ENCODE measurements at places on chromosomes 5 and 9. TPM values are rescaled to one million over a fixed set of nuclear protein-coding genes. Genes with fewer than 3 reads are reported as not detected.

- no peaks in the 10 kb centered on the region for H3K36me3 ChIP-seq
- peaks cover 73% of the 10 kb centered on the region for H3K27me3 ChIP-seq
- H3K4me3 ChIP-seq = peak overlapping the region; percentile 67
- H3K27ac ChIP-seq = no peak overlapping the region
- H3K4me1 ChIP-seq = peaks cover 17% of the 10 kb centered on the region
Measured at GRCh38 chr5:1874771-1875220, 7.9 kb downstream of the IRX4 start.

DNA sequence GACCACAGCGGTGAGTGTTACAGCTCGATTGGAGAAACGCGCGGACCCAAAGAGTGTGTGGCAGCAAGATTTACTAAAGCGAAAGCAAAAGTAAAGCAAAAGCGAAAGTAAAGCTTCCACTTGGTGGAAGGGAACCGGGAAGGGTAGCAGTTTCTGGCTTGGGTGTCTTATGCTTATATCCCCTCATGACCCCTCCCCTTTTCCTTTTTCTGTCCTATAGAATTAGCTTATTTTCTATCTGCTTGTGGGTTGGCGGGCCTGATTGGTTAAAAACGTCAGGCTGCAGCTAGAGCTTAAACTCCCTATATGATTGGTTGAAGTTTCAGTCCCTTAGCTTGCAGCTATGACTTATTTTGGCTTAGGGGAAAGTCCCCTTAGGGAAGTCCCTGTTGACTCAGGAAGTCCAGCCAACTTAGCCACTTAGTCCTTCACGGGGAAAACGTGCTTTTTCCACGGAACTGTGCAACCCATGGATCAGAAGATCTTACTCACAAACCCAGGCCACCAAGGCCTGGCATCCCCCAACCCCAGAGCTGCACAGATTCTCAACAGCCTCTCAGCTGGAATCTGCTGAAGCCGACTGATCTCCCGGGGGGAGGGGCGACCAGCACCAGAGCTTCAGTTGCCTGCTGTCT, 114.2 kb upstream of the ADAMTS16 start:
- no peak overlapping the region for H3K27ac ChIP-seq
- no peak overlapping the region for H3K4me3 ChIP-seq
- H3K4me1 ChIP-seq = no peaks in the 10 kb centered on the region
- H3K36me3 ChIP-seq = no peaks in the 10 kb centered on the region
- DNase-seq = no peak
- H3K27me3 ChIP-seq = no peaks in the 10 kb centered on the region

The SVEP1 gene
- total RNA-seq = 1.5 TPM

- H3K4me3 ChIP-seq = no peak overlapping the region
- no peak for DNase-seq
- no peaks in the 10 kb centered on the region for H3K36me3 ChIP-seq
- H3K27me3 ChIP-seq = no peaks in the 10 kb centered on the region
Measured at GRCh38 chr9:114275246-114276004, 47.5 kb upstream of the ORM1 start.

- peak overlapping the region; percentile 98 for H3K4me3 ChIP-seq
- no peaks in the 10 kb centered on the region for H3K27me3 ChIP-seq
- H3K27ac ChIP-seq = peak overlapping the region; percentile 98
- peak; percentile 19 for DNase-seq
Measured at GRCh38 chr5:134874831-134875655, 872 bp downstream of the TXNDC15 start.

DNA sequence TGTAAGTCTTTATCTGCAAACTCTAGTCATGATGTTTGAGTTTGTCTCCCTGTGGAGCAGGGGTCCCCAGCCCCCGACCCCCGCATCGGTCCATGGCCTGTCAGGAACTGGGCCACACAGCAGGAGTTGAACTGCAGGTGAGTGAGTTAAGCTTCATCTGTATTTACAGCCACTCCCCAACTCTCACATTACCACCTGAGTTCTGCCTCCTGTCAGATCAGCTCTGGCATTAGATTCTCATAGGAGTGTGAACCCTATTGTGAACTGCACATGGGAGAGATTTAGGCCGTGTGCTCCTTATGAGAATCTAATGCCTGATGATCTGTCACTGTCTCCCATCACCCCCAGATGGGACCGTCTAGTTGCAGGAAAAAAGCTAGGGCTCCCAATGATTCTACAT, 7.0 kb downstream of the C9orf85 start:
- DNase-seq = no peak
- H3K27ac ChIP-seq = no peak overlapping the region
- H3K27me3 ChIP-seq = no peaks in the 10 kb centered on the region
- H3K4me1 ChIP-seq = peaks cover 8% of the 10 kb centered on the region
- peaks cover 16% of the 10 kb centered on the region for H3K36me3 ChIP-seq
- no peak overlapping the region for H3K4me3 ChIP-seq

- no peaks in the 10 kb centered on the region for H3K36me3 ChIP-seq
- no peaks in the 10 kb centered on the region for H3K4me1 ChIP-seq
- DNase-seq = no peak
- H3K27me3 ChIP-seq = no peaks in the 10 kb centered on the region
- H3K4me3 ChIP-seq = no peak overlapping the region
Measured at GRCh38 chr5:134583766-134584165, 48.9 kb downstream of the SAR1B start.

GRCh38 chr9:96022445-96023051, 147.1 kb downstream of the ERCC6L2 start:
- H3K27ac ChIP-seq = no peak overlapping the region
- H3K36me3 ChIP-seq = no peaks in the 10 kb centered on the region
- DNase-seq = peak; percentile 33
- peaks cover 32% of the 10 kb centered on the region for H3K4me1 ChIP-seq
- peaks cover 75% of the 10 kb centered on the region for H3K27me3 ChIP-seq

DNA sequence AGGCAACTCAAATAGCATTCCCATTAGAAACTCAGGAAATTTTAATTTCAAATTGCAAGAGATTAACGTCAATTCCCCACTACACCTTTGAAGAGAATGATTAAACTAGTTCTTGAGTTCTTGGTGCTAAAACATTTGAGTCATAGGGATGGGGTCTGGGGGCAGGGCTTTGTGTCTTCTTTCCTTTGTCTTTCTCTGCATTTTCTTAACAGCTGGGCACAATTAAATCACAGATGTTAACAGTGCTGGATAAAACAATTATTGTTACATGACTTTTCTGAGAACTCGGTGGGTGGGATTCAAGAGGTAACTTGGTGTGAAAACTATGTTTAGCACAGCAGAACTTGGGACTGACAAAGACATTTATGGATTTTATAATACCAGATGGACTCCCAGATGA, 351.9 kb upstream of the TNC start:
- peaks cover 33% of the 10 kb centered on the region for H3K27me3 ChIP-seq
- no peak for DNase-seq
- H3K4me3 ChIP-seq = no peak overlapping the region
- H3K36me3 ChIP-seq = no peaks in the 10 kb centered on the region
- H3K4me1 ChIP-seq = no peaks in the 10 kb centered on the region
- H3K27ac ChIP-seq = no peak overlapping the region

The ZBTB5 gene
- total RNA-seq = 21.6 TPM

DNA sequence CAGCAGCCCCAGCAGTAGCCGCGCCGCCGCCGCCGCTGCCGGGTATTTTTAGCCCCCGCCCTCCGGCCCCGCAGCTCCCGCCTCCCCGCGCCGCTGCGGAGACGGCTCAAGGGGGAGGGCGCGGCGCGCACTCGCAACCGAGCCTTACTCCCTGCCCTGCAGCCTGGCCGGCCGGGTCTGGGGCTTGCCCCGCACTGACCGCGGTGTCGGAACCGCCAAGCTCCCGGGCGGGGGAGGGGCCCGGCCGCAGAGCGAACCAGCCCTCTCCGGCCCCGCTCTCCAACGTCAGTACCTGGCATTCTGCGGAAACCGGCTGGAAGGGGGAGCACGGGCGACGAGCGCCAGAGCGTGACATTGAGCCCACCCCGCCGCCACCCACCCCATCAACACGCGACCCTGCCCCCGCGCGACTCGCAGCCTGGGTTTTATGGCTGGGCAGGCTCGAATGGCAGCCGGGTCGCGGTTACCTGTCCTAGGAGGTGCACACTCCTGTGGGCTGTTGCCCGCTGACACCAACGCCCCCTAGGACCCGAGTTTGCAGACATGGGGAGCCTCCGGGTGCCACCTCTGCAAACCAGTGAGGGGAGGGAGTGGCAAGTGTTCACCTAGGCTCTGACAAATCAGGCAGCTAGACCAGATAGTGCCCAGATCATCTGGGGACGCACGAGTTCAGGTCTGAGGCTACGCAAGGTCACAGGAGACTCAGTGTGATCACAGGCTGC, at the start of gene ACSL6:
Gene ACSL6 (minus strand): TSS at position 37 of the 722 bp plus-strand sequence. CDS start 105 bp downstream, outside the sequence.
- peak within 1 kb of the TSS; percentile 85 for H3K4me3 ChIP-seq
- no peaks in the 10 kb centered on the region for H3K36me3 ChIP-seq
- DNase-seq = peak; percentile 23
- H3K4me1 ChIP-seq = peaks cover 11% of the 10 kb centered on the region

GRCh38 chr5:41539454-41539853, 29.1 kb upstream of the PLCXD3 start:
- peaks cover 6% of the 10 kb centered on the region for H3K27me3 ChIP-seq
- H3K27ac ChIP-seq = no peak overlapping the region
- H3K36me3 ChIP-seq = no peaks in the 10 kb centered on the region
- no peak for DNase-seq

GRCh38 chr5:103523319-103523718, 39.3 kb downstream of the NUDT12 start:
- no peaks in the 10 kb centered on the region for H3K36me3 ChIP-seq
- H3K4me1 ChIP-seq = peaks cover 9% of the 10 kb centered on the region
- H3K27ac ChIP-seq = no peak overlapping the region
- H3K27me3 ChIP-seq = no peaks in the 10 kb centered on the region
- no peak for DNase-seq

GRCh38 chr5:132498686-132499271, 8.2 kb upstream of the IRF1 start:
- H3K27me3 ChIP-seq = peaks cover 17% of the 10 kb centered on the region
- DNase-seq = no peak
- H3K27ac ChIP-seq = no peak overlapping the region
- no peak overlapping the region for H3K4me3 ChIP-seq
- H3K36me3 ChIP-seq = no peaks in the 10 kb centered on the region

DNA sequence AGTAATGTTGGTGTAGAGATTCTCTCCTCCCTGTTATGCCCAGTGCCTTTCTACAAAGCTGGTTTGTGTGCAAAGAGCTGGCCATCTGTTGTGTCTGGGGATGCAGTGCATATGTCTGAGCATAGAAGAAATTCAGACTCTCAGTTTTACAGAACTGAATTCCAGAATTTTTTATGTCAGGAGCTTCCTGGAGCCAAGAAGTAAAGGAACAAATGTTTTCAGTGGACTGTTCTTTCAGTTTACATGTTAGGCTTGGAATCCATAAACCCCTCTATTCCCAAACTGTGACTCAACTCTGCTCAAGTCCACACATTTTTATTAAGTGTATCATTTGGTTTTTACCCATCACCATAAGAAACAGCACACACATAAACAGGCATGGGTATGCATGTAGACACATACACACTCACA, 366.0 kb downstream of the BRINP1 start:
- DNase-seq = no peak
- H3K4me3 ChIP-seq = no peak overlapping the region
- H3K27me3 ChIP-seq = no peaks in the 10 kb centered on the region
- peaks cover 4% of the 10 kb centered on the region for H3K4me1 ChIP-seq
- no peak overlapping the region for H3K27ac ChIP-seq
- H3K36me3 ChIP-seq = no peaks in the 10 kb centered on the region

DNA sequence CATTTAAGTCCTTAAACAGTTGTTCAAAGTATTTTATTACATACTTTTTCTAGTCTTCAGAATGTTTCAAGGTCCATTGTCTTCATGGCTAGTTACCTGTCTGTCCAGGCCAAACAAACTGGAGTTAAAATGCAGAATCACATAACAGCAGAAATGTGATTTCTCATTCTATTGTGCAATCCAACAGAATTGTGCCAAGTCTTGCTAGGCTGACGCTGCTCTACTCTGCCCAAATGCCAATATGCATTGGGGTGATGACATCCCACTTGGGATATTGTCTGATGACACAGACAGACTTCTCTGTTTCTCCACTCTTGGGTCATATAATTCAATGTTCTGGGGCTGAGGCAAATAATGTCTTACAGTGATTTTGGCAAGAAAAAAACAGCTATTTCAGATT, 5.2 kb upstream of the SLC22A5 start:
- H3K4me3 ChIP-seq = no peak overlapping the region
- H3K36me3 ChIP-seq = peaks cover 7% of the 10 kb centered on the region
- H3K27ac ChIP-seq = no peak overlapping the region
- no peaks in the 10 kb centered on the region for H3K27me3 ChIP-seq
- no peak for DNase-seq
- H3K4me1 ChIP-seq = peaks cover 4% of the 10 kb centered on the region

DNA sequence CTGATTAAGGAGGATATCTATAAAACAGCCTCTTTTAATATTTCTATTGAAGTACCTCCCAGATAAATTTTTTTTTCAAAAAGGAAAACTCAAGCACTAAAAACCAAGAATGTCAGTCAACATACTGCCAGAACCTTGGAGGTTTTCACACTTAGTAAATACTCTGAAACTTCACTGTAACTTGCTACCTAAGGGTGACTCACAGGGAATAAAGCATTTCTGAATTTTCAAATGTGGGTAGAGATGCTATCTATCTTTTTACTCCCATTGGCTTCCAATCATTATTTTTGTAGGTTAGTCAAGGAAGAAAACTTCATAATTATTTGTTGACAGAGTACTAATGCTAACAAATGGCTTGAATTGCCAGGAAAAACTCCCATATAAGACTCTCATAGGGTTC, 46.1 kb downstream of the SLC25A46 start:
- no peaks in the 10 kb centered on the region for H3K36me3 ChIP-seq
- no peak overlapping the region for H3K4me3 ChIP-seq
- H3K27me3 ChIP-seq = peaks cover 9% of the 10 kb centered on the region
- no peak for DNase-seq
- no peak overlapping the region for H3K27ac ChIP-seq

DNA sequence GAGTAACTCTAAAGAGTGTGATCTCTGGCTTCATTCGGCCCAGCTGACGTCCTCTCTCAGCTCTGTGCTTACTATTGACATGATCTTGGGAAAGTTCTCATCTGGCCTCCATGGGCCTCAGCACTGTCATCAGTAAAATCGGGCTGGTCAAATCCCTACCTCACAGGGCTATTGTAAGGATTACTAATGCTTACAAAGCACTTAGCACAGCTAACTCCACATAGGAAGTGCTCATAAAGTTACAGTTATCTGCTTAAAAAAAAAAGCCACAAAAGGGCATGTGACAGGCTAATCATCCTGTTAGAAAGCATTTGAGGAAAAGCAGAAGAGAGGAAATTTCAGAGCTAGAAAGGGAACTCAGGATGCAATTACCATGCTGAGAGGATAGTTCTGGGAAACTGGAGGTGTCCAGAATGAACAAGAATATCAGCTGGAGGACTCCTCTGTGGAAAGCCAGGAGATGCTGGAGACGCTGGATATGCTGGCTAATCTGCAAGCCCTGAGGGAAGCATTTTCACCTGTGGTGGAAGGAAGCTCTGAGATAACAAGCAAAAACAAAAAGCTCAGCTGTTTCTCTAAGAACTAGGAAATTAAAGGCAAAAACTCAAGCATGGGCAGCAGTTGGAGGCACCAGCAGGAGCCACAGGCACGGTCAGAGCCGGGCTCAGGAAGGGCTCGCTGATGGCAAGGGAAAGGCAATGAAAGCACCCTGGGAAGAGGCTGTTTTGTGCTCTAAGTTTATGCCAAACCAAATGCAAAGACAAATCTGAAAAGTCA, 4.4 kb upstream of the BHMT start:
- peaks cover 3% of the 10 kb centered on the region for H3K4me1 ChIP-seq
- H3K4me3 ChIP-seq = no peak overlapping the region
- no peak overlapping the region for H3K27ac ChIP-seq
- H3K27me3 ChIP-seq = peaks cover 74% of the 10 kb centered on the region

The TRAF2 gene
- total RNA-seq = 34.4 TPM

GRCh38 chr5:67301285-67301903, 104.8 kb upstream of the CD180 start:
- H3K27ac ChIP-seq = no peak overlapping the region
- no peak for DNase-seq
- no peaks in the 10 kb centered on the region for H3K36me3 ChIP-seq

The IGIP gene
- 1.4 TPM for total RNA-seq

GRCh38 chr9:88511906-88512305, 23.1 kb upstream of the NXNL2 start:
- no peak overlapping the region for H3K27ac ChIP-seq
- H3K4me3 ChIP-seq = no peak overlapping the region
- H3K4me1 ChIP-seq = no peaks in the 10 kb centered on the region
- H3K27me3 ChIP-seq = peaks cover 6% of the 10 kb centered on the region

Measured in neural crest cell (in vitro differentiated cells).